Fibroblast of pulmonary artery (primary cell): ENCODE measurements at places on chromosomes 5 and 9.

GRCh38 chr9:104743376-104743985 is 4.0 kb upstream of the NIPSNAP3A start:
- peak; percentile 86 for DNase-seq

DNA sequence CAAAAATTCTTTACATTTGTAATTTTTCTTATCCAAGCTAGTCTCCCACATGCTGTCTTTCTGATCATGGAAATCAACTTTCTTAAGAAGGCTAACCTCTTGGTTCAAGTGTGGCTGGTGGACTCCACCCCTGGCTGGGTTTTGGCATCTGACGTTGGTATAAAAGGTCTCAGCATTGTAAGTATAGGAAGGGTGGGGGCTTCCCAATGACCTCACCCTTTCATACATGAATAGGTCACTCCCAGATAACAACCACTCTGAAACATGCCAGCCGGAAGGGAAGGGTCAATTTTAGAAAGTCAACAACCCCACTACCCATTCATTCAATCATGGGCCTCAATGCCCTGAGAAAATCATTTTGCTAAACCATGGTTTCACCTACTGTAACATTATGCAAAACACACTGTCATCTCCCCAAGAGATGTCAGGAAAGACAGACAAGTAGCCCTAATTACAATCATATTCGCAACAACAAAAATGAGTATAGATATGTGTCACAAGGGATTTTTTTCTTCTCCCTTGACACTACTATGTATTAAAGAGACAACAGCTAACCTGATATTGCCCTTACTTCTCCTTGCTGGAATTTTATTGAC is 31.9 kb upstream of the PCSK5 start:
- no peak for DNase-seq

DNA sequence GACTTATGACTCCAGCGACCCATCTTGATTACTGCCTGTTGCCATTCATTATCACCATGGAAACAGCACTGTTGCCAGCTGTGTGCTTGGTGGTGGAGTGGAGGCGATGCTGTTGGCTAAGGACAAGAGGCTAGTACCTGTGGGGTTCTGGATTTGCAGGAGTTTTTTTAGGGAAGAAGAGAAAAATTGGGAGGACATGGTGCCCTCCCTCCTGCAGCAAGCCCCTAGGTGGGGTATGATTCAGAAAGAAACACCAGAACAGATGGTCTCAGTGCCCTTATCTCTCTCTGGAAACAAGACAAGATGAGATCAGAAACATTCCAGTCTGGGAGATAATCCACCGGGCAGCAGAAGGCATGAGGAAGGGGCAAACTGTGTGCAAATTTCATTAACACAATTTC is 87.8 kb upstream of the TLR4 start:
- no peak for DNase-seq

DNA sequence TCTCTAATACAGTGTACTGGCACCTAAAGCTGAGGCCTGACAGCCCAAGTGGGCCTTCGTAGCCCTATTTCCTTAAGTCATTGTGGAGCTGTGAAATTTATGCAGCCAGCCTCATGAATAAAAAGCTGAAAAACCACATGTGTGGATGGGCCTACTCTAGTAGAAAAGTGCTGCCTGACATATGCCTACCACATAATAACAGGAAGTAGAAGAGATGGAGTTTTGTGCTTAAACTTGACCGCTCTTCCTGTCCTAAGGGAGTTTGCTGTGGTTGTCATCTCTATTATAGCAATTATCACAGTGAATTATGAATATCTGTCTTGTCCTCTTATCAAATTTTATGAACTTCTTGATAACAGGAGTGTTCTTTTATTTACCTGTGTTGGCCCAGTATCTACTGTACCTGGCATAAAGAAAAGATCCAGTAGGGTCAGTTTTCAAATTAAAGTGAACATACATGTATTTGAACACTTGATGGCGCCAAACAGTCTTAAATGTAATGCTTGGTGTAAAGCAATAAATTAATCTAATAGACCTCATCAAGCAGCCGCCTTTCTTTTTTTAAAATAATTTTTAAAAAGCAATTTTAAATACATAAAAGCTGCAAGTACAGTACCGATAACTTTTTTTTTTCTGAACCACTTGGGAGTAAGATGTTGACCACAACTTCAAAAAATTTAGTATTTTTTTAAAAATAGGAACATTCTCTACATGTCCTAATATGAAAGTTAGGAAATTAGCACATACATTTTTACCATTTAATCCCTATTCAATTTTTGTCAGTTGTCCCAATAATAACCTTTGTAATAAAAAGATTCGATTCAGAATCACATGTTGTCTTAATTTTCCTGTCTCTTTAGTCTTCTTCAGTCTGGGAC is 51.0 kb downstream of the FKTN start:
- peak; percentile 72 for DNase-seq

DNA sequence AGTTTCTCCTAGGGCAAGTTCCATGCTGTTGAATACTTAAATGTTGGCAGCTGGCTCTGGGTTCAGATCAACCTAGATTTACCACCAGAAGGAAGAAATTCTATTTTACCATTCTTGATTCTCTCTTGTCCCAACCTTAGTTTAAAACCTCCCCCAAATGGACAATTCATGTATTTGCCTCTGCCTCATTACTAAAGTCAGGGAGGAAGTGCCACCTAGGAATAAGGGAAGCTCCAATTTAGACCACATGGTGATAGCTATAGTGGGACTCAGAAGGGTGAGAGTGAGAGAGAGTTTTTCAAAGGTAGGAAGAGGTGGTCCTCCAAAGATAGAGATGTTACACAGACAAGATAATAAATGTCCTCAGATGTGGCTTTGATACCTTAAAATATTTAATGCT is 53.4 kb upstream of the PAM start:
- DNase-seq = no peak

DNA sequence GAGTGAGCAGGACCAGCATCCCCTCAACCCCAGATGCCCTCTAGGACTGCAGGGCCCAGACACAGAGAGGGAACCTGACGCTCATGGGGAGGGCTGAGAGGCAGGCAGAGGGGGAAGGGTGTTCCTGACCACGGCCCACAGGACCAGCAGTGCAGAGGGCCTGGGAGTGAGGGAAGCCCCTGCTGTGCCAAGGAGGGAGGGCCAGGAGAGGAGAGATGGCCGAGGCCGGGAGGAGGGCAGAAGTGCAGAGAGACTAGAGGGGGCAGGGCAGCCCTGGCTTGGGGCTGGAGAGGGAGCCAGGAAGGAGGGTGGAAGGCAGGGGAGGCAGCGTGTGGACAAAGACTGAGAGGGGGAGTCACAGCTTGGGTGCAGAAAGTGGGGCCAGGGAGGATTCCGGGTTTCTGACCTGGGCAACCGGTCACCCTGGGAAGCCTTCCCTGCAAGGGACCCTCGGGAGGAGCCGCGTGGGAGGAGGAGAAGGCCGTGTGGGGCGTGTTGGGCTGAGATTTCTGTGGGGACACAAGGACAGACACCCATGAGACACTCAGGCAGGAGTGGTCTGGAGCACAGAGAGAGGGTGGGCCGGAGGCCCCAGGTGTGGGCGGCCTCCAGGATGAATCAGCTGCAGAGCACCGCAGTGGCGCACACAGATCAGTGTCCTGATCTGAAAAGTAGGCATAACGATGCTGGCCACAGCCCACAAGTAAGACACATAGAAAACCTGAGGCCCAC is 117.5 kb downstream of the ADAMTS2 start:
- no peak for DNase-seq

- DNase-seq = no peak
Observed at GRCh38 chr9:90727488-90727887, 74.1 kb upstream of the SYK start.

DNA sequence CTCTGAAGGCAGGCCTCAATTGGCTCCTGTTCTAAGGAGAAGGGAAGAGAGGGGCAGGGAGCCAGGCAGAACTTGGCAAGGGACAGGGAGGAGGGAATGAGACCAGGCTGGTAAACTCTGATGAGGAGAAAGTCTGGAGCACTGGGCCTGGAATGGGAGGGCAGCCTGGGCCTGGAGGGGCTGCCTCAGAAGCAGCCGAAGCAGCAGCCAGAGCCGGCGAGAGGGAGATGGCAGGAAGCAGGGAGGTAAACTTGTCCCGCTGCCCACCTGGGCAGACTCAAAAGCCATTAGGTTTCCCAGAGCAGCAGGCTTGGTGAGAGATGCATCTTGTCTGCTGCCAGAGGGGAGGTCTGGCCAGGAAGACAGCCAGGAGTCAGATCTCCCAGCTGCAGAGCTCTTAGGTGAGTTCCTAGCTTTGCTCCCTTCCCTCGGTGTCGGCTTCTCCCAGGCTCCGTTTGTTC is 37.0 kb upstream of the CRB2 start:
- DNase-seq = no peak

DNA sequence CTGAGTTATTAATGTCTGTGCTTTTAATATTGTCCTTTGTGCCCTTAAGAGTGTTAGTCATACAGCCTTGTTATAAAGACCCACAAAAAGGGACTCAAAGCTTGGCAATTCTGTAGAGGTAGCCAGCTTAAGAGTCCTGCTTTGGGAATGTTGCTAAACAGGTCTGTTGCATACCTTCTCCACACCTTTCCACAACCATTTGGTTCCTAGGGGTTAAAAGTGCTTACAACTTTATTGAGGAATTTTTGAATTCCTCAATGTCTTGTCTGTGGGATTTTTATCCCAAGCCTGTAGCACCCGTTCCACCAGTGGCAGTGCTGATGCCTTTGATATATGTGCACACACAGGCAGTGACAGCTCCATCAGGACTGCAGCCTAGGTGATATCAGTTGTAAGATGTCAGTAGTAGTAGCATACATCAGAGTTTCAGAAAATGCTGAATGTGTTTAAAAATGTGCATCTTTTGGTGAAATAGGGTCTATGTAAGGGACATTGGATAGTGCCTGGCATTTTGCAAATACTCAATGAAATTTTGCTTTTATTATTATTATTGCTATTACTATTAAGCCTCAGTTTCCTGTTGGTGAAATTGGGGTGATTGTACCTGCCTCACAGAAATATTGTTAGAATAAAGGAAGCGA is 68.5 kb downstream of the WWC1 start:
- no peak for DNase-seq

DNA sequence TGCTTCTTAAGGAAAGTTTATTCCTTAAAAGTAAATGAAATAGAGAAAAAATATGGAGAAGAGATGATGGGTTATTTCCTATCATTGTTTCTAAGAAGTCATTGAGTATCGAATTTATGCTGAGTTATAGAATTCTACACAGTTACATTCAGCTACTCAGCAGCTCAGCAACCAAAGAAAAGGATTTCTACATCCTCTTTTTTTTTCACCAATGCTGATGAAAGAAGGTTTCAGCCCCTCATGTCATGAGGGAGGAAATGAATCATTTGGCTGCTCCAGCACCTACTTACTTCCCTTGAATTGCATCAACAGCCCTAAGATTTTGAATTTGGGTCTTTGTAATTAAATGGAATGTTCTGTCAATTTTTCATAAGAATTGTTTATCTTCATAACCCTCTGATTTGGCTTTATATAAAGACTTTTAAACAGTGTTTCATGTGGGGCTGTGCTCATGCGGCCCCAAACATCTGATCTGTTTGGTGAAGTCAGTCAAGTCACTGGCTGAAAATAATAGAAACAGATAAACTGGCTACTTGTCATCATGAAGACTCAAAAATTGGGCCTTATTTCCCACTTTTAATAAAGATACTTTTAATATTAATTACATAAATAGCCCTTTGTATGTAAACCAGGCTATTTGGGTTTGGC is 18.5 kb upstream of the SNX2 start:
- DNase-seq = peak; percentile 93

DNA sequence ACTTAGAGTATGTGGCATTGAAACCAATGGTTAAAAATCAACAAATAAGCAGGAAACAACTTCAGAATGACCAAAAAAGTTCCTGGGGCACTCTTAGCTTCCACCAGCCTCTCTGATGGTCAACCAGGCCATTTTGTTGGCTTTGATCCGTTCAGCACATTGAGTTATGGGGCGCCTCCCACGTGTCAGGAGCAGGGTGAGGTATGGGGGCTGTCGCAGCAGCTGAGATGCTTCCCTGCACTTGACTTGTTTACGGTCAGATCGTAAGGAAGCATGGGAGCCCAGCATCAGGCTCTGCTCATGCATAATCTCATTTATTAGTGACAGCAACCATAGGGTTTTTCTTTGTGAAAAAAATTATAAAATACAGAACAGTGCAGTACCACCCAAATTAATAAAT is 16.7 kb downstream of the SYK start:
- DNase-seq = no peak

DNA sequence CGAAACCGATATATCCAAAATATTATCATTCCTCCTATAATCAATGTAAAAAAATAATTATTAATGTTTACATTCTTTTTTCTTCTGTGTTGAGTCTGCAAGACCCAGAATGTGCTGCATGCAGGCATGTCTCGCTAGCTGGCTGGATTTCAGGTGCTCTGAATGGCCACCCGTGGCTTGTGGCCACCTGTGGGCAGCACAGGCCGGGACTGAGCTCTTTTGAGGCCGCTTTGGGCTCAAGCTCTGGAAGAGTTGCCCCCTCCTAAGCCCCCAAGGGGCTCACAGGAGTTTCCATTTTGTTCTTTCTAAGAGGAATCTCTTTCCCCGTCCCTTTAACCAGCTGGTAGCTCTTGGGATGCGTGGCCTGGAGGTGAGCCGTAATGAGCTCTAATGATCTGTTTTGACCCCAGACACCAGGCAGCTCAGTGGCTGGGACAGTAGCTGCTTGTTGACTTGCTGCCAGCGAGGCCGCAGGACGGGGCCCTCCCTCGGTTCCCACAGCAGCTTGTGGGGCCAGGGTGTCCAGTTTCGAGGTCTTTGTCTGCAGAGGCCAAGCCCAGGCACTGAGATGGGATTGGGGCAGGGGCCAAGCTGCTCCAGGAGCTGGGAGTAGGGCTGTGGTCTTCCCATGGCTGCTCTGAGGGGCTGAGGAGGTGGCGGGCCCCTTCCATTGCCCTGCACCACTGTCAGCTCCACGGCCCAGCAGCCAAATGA is 20.8 kb downstream of the ASS1 start:
- no peak for DNase-seq
